ENCODE measurements at places on chromosomes 5 and 9.

DNA sequence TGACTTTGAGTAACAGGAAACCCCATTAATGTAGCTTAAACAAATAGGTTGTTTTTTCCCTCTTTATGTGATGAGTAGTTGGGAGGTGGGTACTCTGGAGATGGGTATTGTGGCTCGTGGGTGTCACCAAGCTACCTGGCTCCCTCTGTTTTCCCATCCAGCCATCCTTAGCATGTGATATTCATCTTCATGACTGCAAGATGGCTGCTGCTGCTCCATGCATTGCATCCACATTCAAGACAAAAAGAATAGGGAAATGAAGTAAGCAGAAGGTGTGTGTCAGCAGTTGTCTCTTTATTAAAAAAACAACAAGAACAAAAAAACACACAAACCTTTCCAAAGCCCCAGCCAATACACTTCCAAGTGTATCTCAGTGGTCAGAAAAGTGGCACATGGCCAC lies 6.5 kb upstream of the ARHGAP26 start:
- DNase-seq: no peak

DNA sequence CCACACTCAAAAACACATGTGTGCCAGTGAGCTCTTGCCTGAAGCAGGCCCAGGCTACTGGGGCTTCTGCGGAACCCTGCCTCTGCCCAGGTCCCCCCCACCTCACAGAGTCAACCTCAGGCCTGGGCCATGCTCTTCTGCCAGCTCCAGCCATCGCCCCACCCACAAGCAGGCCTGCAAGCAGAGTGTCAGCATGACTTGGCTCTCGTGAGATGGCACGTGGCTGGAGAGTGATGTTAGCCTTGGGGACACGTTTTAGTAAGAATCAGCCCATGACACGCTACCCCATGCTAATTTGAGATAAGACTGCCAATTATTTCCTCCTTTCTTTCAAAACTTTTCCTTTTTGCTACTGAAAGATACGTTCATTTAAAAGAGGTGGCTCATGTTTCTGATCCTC lies 351.7 kb downstream of the IRX2 start:
- no peak for DNase-seq

- no peak for DNase-seq
These were observed 108.5 kb upstream of the OTULINL start for GRCh38 chr5:14472986-14473567.

GRCh38 chr5:36252722-36253365 lies 11.1 kb upstream of the NADK2 start:
- DNase-seq: no peak

DNA sequence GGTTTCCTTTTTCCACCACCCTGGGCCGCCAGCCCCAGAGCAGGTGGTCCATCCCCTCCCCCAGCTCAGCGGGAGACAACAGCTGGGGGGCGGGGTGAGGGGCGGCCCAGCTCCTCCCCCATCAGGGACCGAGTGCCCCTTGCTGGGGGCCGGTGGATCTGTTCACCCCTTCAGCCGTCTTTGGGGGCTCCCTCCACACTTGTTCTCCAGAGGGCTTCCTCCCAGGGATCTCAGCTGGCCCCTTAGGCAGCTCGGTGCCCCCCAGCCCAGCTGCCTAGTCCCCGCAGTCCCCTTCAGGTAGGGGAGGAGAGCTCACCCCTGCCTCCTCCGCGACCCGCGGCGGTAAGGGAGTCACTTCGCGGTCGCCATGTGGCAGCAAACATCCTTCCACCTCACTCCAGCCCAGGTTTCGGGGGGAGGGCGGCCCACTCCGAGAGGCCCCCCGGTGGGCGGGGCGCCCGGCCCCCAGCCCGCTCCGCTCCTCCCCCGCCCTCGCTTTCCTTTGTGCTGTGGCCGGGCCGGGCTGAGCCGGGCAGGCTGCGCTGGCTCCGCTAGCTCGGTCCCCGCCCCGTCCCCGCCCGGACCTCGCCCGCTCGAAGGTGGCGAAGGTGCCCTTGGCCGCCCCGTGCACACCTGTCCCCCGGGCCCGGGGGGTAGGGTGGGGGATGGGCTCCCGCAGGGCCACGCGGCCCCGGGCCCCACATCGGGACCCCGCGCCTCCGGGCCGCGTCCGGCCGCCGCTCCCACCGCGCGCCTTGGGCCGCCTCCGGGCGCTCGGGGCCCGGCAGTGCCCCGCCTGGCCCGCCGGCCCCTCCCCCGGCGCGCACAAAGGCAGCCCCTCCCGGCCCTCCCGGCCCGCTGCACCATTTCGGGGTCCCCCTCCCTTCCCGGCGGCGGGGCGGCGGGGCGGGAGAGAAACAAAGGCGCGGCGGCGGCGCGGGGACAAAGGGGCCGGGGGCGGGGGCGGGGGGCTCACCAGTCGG lies 683 bp downstream of the DBN1 start:
- peak; percentile 42 for DNase-seq

- no peak for DNase-seq
These were observed 61.2 kb downstream of the VAV2 start for GRCh38 chr9:133930682-133931485.

- no peak for DNase-seq
These were observed 71.8 kb downstream of the SYK start for GRCh38 chr9:90873422-90873821.

DNA sequence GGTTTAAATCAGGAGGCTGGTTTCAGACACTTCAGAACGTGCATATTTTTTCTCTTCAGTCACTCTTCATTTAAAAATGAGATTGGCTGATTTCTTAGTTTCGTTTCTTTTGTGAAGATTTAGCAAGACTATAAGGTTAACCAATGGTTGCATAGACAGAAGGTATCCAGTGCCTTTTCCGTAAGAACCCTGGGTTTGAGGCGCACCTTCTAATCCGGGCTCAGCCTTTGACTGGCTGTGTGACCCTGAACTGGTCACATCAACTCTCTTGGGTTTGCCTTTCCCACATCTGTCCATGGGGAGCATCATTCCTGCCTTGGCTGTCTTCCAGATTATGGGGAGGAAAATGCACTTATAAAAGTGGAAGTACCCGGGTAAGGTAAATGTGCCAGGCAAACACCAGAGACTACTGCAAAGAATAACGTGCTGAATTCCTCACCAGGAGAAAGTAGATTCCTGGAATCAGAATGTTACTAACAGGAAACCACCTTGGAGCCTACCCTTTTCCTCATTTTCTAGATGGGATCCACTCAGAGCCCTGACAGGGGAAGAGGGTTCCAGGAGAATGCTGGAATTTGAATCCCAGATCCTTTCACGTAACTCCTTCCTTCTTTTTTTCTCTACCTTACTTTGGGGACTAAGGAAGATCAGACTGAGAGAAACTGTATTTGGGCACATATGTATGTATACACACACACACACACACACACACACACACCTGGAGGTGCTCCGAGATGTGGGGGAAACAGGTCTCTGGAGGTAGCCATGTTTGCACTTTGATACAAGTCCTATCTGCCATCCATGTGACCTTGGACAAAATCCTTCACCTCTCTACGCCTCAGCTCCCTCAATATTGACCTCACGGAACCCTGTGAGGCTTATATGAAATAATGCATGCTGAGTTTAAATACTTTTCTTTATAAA lies 6.8 kb downstream of the HAND1 start:
- no peak for DNase-seq

GRCh38 chr5:109706095-109706494 lies 16.4 kb downstream of the MAN2A1 start:
- no peak for DNase-seq

- DNase-seq: peak; percentile 5
These were observed 578 bp upstream of the PSAT1 start for GRCh38 chr9:78296201-78296892.

GRCh38 chr9:6307551-6308096 lies 20.6 kb upstream of the TPD52L3 start:
- no peak for DNase-seq

- DNase-seq: no peak
These were observed 40.7 kb upstream of the PPP2R2B start for GRCh38 chr5:146919304-146919703.

DNA sequence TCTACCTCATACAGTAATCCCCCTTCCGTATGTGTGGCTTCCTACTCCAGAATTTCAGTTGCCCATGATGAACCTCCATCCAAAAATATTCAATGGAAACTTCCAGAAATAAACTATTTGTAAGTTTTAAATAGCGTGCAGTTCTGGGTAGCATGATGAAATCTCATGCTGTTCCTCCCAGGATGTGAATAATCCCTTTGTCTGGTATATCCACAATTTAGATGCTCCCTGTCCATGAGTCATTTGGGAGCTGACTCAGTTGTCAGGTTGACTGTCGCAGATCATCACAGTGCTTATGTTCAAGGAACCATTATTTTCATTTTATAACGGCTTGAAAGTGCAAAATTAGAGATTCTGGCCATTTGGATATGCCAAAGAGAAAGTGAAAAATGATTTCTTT lies 290.1 kb upstream of the CDH9 start:
- no peak for DNase-seq

- no peak for DNase-seq
These were observed 24.0 kb downstream of the PTGES2 start for GRCh38 chr9:128103589-128103962.

- DNase-seq: peak; percentile 44
These were observed 1467.1 kb downstream of the FOXD4L5 start for GRCh38 chr9:63817622-63818518.

DNA sequence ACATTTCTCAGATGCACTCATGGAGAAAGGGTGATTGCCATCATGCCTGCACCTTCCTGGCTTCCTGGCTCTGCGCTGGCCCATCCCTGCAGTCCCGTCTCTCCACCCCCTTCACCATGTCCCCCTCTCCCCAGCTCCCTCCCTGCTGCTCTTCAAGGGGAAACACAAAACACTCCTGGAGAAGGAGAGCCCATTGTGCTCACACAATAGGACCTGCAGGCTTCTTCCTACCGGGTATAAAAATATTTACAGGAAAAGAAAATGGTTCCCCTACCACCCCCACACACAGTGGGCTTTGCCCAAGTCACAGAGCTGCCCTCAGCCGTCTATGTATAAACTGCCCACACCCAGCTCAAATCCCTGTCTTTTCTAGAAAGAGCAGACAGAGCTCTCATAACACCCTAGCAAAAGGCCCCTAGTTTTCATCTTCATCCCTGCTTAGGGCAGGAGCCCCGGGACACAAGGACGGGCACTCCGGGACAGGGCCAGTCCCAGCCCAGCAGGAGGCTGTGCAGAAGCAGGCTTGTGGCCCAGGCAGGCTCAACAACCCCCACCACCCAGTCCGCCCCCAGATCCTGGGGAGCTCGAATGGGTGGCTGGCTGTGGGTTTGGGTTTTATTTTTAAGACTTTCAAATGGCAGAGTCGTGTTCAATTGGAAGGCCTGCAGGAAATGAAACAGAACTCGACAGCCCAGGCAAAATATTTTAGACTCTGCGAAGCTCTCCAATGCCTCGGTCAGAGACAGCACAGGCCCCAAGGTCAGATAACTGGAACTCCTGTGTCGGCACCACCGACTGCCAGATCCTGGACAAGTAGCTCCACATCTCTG lies 77.3 kb downstream of the LRSAM1 start:
- no peak for DNase-seq

- no peak for DNase-seq
These were observed 259.4 kb downstream of the CRB2 start for GRCh38 chr9:123615381-123615780.

GRCh38 chr9:75734802-75735201 lies 155.7 kb upstream of the PCSK5 start:
- DNase-seq: no peak

DNA sequence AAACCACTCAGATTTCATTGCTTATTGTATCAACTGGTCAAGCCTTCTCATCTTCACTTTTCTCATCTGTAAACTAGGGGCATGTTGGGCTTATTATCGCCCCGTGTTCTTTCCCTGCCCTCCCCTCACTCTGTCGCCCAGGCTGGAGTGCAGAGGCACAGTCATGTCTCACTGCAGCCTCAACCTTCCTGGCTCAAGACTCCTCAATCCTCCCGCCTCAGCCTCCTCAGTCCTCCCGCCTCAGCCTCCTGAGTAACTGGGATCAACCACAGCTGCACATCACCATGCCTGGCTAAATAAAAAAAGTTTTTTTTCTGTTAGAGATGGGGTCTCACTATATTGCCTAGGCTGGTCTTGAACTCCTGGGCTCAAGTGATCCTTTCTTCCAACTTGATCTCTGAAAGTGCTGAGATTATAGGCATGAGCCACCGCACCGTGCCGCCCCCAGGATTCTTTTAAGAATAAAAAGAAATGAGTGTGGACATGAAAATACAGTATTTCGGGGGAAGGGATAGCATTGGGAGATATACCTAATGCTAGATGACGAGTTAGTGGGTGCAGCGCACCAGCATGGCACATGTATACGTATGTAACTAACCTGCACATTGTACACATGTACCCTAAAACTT lies 2.0 kb downstream of the MAML1 start:
- DNase-seq: no peak

GRCh38 chr5:61301341-61302199 lies 30.5 kb upstream of the ZSWIM6 start:
- no peak for DNase-seq

DNA sequence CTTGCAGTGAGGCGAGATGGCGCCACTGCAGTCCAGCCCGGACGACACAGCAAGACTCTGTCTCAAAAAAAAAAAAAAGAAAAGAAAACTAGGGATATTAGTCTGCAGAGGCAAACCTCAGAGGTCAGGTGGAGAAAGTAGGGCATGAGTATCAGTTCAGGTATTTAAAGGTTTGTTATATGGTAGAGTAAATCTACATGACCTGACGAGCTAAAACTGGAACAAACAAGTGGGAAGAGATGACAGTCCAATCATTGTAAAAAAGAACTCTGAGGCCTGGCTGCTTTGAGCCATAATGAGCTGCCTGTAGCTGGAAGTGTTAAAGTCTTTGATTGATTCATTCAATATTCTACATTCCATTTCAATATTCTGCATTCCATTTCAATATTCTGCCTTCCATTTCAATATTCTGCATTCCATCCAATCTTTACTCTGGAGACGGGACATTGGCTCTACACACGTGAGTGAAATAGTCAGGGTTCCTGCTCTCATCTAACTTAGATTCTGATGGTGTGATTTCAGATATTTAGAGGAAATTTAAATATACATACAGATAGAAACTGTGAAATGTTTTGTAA lies 28.9 kb upstream of the GRAMD2B start:
- DNase-seq: no peak

DNA sequence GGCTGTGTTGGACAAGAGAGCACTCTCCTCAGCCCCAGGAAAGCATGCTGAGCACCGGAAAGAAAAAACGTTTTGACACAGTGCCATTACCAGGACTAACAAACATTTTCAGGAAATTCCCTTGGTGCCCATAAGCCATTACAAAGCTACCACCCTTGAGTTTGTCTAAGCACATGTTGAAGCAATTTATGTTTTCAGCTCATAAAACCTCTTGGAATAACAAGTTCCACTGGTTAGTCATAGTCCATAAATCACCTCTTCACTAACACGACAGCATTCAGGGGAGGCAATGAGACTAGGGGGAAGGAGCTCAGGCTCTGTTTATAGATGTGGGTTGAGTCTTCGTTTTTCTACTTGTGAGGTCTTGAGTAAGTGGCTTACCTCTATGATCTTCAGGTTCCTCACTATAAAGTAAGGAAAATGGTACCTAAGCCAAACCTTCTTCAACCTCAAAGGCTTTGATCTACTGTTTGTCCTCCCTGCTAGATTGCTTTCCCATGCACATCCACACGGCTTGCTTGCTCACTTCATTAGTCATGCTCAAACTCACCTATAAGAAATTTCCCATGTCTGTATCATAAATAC lies 65.4 kb downstream of the DRD1 start:
- DNase-seq: no peak

- DNase-seq: no peak
These were observed 46.6 kb downstream of the CFAP95 start for GRCh38 chr9:69867081-69867814.

GRCh38 chr9:105608721-105609598 lies 51.0 kb downstream of the FKTN start:
- no peak for DNase-seq
